ENCODE measurements at places on chromosomes 6 and 20. TPM values are rescaled to one million over a fixed set of nuclear protein-coding genes. Genes with fewer than 3 reads are reported as not detected.

DNA sequence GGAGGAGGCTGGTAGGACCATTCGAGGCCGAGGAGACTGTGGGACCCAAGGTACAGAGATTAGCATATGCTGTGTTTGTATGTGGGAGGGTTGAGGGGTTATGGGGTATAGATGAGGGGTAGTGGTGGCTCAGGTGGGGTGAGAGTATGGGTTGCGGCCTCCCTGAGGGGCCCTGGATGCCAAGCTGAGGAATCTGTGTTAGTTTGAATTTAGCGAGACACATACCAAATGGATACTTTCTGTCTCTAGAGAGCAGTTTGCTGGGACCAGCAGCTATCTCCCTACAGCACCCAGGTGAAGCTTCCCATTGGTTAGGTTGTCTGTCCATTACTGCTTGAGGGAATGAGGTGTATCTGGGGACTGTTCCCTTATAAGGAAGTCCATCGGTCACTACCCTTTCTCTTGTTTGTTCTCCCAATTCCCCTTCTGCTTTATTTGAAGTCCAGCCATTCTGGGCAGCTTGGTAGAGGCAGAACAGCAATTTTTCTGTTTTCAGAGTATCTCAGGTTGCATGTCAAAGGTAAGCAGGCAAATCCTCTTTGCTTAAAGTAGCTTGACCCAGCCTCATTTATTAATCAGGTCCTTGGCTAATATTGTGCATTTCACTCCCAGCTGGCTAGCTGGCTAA, 15.2 kb downstream of the CHMP4B start:
- H3K4me3 ChIP-seq, result no peak overlapping the region
- H3K27ac ChIP-seq, result no peak overlapping the region
- no peaks in the 10 kb centered on the region for H3K36me3 ChIP-seq
- no peak for DNase-seq
- H3K27me3 ChIP-seq, result no peaks in the 10 kb centered on the region

DNA sequence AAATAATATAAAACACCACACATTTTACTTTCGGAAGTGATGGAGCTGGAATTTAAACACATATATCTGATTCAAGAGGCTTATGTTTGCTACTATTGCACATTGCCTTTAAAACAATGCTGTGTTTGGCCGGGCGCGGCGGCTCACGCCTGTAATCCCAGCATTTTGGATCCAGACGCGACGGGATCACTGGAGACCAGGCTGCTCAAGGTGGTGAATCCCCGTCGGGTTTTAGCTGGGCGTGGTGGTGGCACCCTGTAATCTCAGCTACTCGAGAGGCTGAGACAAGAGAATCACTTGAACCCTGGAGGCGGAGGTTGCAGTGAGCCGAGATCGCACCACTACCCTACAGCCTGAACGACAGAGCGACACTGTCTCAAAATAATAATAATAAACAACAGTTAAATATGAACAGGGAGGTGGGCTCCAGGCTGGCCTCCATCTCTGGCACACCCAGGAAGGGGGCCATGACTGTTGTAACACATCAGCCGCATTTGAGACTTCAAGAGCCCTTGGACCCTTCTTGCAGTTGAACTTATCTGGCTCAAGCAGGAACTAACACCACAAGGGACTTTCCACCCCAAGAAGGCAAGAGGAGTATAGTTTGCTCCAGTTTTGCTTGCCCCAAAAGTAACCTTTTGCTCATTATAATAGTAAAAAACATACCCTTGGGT, 127.1 kb upstream of the ZNF184 start:
- peak overlapping the region; percentile 43 for H3K4me3 ChIP-seq
- H3K27me3 ChIP-seq, result no peaks in the 10 kb centered on the region
- no peak for DNase-seq
- no peaks in the 10 kb centered on the region for H3K36me3 ChIP-seq
- peak overlapping the region; percentile 82 for H3K27ac ChIP-seq
- H3K4me1 ChIP-seq, result peaks cover 13% of the 10 kb centered on the region

GRCh38 chr20:19966840-19967239, 50.3 kb upstream of the NAA20 start:
- no peak for DNase-seq
- H3K27ac ChIP-seq, result no peak overlapping the region
- peaks cover 12% of the 10 kb centered on the region for H3K27me3 ChIP-seq
- H3K4me1 ChIP-seq, result no peaks in the 10 kb centered on the region

DNA sequence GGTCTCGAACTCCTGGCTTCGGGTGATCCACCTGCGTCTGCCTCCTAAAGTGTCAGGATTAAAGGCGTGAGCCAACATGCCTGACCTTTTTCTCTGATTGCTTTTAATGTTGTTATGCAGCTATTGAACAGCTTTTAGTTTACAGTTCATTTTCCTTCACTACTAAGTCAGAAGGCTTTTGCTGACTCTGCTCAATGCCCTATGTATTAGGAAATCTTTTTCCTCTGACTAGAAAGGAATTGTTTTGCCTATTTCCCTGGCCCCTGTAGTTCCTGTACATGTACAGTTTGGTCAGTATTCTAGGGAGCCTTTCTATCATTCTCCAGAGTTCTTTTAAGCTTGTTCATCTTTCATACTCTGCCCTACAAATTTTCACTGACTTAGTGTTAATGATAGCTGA, 280.2 kb downstream of the CDKAL1 start:
- peaks cover 20% of the 10 kb centered on the region for H3K4me1 ChIP-seq
- no peak overlapping the region for H3K27ac ChIP-seq
- no peak for DNase-seq
- H3K27me3 ChIP-seq, result no peaks in the 10 kb centered on the region

Gene TSPO2
- total RNA-seq, result not detected
